Left forelimb (tissue), 1 donor: ENCODE measurements at places on chromosomes 6 and 20.

DNA sequence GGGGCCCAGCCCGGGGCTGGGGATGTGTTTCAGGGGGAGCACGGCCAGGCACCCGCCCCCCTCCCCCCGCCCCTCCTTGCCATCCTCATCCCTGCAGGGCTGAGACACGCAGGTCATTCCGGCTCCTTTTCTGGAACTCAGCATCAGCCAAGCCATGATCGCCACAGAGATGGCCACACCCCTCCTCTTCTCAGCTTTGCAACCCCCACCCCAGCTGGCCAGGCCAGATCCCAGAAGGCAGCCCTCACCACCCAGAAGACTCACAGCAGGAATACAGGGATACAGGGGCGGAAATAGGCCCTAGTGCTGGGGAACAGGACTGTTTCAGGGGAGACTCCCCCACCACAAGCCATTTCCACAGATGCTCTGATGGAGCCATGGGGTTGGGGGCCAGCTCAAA is 33.5 kb downstream of the YTHDF1 start:
- no peak for DNase-seq

DNA sequence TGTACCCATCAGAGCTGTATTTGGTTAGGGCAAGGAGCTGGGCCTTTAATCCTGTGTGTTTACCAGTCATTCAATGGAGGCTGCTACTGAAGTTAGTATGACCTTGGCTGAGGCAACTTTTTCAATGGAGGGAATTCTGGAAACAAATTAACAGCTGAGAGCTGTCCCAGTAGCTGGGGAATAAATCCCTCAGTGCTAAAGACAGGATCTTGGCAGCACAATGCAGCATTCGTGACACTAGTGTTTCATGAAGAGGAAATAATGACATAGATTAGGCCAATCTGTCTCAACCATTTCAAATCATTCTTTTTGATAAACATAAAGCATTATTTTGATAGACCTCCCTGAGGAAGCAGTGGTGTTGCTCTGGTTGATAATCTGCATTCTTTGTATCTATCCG is 42.9 kb downstream of the GRM1 start:
- DNase-seq = no peak

DNA sequence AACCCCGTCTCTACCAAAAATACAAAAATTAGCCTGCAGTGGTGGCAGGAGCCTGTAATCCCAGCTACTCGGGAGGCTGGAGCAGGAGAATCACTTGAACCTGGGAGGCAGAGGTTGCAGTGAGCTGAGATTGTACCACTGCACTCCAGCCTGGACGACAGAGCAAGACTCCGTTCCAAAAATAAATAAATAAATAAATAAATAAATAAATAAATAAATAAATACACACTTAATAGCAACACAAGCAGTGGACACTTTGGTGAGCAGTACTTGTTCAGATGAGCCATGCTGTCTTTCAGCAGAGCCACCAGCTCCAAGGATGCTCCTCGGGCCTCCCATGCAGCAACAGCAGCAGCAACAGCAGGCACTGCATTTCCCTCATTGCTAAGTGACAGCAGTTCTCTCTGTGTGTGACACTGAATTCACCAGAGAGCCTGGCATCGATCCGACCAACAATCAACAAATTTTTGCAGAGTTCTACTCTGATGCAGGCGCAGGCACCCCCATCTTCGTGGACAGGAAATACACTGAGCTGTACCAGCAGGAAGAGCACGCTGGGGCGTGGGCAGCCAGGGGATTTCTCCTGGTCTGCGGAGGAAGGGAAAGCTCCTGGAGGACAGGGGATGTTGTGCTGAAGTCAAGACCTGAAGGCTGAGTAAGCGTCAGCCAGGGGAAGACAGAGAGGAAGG is 54.0 kb upstream of the SNX9 start:
- DNase-seq = no peak

DNA sequence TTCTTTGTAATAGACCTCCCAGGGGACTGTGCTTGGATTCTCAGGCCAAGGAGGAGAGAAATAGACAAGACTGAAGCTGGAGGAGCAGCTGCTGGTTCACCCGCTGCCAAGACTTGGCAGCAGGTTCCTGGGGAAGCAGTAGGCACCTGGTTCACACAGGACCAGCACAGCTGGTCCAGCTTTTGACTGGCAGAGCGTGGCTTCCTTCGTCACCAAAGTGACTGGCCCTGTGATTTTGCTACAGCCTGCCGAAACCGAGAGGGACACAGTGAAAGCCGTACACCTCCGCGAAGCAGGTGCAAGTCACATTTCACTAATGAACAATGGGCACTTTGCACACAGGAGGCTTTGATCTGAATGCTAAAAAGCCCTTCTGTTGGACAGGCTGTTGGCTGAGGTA is 199.0 kb downstream of the RNF144B start:
- DNase-seq = no peak

DNA sequence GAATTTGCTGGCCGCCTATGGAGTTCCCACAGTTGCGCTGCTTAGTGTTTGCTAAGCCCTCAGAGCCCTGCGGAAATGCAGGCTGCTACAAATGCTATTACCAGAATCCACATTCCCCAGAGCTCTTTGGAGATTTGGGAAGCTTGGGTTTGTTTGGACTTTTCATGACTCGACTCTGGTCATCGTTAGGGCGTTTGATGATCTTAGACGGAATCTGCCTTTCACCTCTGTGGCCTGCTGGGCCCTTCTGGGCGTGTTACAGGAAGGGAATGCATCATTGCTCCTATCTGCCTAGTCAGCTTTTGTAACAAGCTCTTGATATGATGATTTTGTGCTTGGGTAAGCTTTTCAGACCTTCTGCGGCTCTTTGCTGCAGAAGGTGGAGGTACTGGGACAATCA is 50.8 kb downstream of the EYA2 start:
- peak; percentile 48 for DNase-seq

DNA sequence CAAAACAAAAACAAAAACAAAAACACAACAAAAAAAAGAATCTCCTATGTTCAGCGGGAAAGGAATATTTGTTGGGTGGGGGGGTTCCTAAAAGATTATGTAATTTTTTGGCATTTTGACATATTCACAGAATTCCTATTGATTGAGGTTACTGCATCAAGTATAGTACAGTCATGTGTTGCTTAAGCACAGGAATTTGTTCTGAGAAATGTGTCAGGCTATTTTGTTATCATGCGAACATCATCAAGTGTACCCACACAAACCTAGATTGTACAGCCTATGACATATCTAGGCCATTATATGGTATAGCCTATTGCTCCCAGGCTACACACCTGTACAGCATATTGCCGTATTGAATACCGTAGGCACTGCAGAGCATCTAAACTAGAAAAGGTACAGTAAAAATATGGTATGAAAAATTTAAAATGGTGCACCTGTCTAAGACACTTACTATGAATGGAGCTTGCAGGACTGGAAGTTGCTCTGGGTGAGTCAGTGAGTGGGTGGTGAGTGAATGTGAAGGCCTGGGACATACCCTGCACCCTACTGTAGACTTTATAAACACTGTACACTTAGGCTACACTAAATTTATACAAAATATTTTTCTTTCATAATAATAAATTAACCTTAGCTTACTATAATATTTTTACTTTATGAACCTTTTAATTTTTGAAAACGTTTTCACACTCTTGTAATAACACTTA is 110.6 kb downstream of the CDKAL1 start:
- no peak for DNase-seq

DNA sequence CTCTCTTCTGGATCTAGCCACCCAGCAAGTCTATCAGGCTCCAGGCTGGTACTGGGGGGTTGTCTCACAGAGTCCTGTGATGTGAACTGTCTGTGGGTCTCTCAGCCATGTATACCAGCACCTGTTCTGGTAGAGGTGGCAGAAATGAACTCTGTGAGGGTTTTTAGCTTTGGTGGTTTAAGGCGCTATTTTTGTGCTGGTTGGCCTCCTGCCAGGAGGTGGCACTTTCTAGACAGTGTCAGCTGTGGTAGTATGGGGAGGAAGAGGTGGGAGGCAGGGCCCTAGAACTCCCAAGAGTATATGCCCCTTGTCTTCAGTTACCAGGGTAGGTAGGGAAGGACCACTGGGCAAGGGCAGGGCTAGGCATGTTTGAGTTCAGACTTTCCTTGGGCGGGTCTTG is 75.8 kb downstream of the SNAP91 start:
- DNase-seq = no peak

DNA sequence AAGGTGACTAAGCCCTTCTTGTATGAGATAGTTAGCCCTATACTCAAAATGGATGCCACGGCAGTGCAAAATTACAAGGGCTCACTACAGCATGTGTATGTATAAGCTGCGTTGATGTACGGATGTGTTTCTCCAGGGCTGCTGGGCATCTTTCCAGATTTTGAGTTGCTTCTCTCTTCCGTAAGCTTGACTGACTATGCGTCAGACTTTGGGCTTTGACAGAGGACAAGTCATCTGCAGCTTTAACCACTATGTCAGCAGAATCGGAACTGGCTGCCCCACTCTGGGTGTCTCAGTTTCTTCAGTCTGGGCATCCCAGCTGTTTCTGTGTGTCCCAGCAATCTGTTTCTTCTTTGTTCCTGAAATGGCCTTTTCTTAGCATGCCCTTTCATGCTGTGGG is 241.6 kb downstream of the BTBD3 start:
- no peak for DNase-seq

GRCh38 chr6:46507426-46507825 is 16.2 kb upstream of the RCAN2 start:
- no peak for DNase-seq

- DNase-seq = no peak
Measured at GRCh38 chr6:159762681-159763293, 942 bp downstream of the ACAT2 start.

DNA sequence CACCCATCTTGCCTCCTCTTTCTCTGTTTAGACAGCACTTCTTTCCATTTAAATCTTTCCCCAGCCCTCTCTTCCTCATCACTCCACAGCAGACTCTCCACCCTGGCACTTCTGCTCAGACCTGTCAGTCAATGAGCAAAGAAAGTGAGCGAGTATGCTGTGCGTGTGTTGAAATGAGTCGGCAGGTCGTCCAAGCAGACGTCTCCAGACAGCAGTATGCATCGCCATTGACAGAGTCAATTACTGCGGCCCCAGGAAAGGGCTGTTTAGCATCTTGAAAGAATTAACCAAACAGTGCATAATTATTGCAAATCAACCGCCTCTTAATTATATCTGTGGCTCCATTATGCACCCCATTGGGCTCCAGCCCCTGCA is 54.8 kb upstream of the KCNG1 start:
- DNase-seq = no peak

- no peak for DNase-seq
Measured at GRCh38 chr20:64160118-64160517, 4.1 kb upstream of the MYT1 start.

GRCh38 chr6:46808806-46809205 is 15.6 kb downstream of the MEP1A start:
- no peak for DNase-seq

DNA sequence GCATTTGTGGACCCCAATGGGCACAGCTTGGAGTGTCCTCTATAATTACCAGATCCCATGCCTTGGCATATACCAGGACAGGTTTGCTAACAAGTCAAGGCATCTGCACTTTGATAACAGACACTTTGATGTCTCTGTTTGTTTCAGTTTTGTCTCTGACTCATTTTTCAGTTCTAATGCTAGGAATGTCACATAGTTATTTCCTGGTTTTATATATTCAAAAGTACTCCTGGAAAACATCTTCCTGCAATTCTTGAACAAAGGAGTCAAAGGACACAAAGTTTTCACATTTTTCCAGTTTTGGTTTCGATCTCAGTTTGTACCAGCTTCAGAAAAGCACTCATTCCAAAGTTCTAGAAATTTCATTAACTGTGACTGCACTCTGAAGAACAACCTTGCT is 188.1 kb downstream of the FOXC1 start:
- DNase-seq = no peak

GRCh38 chr6:37741757-37742400 is 44.2 kb upstream of the MDGA1 start:
- no peak for DNase-seq

DNA sequence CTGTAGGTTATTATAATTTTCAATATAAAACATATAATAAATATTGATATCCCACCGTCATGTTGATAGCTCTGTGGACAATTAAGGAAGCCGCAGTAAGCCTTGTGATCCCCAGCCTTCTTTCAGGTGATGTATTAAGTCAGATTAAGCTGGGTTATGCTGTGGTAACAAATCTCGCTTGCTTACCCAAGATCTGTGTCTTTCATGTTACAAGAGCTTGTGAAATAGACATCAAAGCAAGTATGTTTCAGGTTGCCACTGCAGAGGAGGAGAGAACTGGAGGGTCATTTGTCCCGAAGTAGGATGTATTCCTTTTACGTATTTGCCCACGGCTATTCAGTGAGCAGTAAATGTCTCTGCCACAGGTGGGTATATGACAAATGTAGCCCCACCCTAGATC is 17.8 kb upstream of the BCKDHB start:
- no peak for DNase-seq

DNA sequence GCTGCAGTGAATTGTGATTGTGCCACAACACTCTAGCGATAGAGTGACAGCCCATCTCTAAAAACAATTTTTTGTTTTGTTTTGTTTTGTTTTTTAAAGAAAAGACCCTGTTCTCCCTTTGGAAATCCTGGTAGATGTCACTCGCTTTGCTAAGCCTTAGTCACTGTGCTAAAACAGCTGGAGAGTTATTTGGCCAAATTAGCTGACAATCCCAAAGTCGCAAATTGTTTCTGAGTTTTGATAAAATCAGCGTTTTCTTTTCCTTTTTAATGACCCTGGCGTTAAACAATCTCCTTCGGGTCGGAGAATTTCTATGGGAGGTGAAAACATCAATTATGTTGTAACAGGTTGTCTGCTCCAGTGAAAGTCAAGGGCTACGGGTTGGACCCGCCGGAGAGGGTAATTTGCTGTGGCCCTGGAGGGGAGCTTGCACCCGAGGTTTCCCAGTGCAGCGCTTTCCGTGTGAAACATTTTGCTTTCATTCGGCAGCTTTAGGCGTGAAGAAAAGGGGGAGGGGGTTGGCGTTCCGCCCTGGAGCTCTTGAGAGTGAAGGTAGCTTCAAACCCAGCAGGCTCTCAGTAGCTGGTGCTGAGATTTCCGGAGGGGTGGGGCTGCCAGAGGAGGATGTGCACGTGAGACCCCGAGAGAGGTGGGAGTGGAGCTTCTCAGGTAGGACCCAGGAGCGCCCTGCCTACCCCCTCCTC is 296.6 kb downstream of the PHACTR1 start:
- no peak for DNase-seq

GRCh38 chr20:5871459-5872410 is 78.6 kb downstream of the TRMT6 start:
- no peak for DNase-seq

GRCh38 chr6:118467181-118467580 is 80.9 kb upstream of the PLN start:
- DNase-seq = no peak

- no peak for DNase-seq
Measured at GRCh38 chr20:34575756-34576155, 17.2 kb downstream of the MAP1LC3A start.

GRCh38 chr6:17392978-17393891 is at the start of gene CAP2:
CAP2 (plus strand) TSS chr6:17393595; CDS start chr6:17421556, 27,961 bp downstream.
- DNase-seq = peak; percentile 86

GRCh38 chr6:27452496-27452897 is 20.4 kb downstream of the ZNF184 start:
- DNase-seq = no peak
